T-helper 17 cell (primary cell): ENCODE measurements at places on chromosomes 1 and 21. TPM values are rescaled to one million over a fixed set of nuclear protein-coding genes. Genes with fewer than 3 reads are reported as not detected.

The DISP3 gene
- 0.70 TPM for total RNA-seq

The ATP6V1G3 gene
- total RNA-seq = not detected

The PAPPA2 gene
- total RNA-seq = 0.17 TPM

The GABRD gene
- not detected for total RNA-seq

The CA6 gene
- not detected for total RNA-seq

The SYDE2 gene
- 2.8 TPM for total RNA-seq

The TMPRSS15 gene
- total RNA-seq = not detected

The SYNC gene
- not detected for total RNA-seq

The RCSD1 gene
- total RNA-seq = 101 TPM

- no peak overlapping the region for H3K27ac ChIP-seq
- no peaks in the 10 kb centered on the region for H3K27me3 ChIP-seq
- no peak overlapping the region for H3K4me3 ChIP-seq
- DNase-seq = no peak
- H3K4me1 ChIP-seq = no peaks in the 10 kb centered on the region
Observed at GRCh38 chr21:44428281-44428960, 26.9 kb upstream of the LRRC3 start.

GRCh38 chr1:20558191-20558590, 5.8 kb downstream of the FAM43B start:
- no peaks in the 10 kb centered on the region for H3K36me3 ChIP-seq
- peaks cover 46% of the 10 kb centered on the region for H3K27me3 ChIP-seq
- DNase-seq = no peak
- no peak overlapping the region for H3K4me3 ChIP-seq
- H3K27ac ChIP-seq = no peak overlapping the region
- H3K4me1 ChIP-seq = peaks cover 3% of the 10 kb centered on the region

DNA sequence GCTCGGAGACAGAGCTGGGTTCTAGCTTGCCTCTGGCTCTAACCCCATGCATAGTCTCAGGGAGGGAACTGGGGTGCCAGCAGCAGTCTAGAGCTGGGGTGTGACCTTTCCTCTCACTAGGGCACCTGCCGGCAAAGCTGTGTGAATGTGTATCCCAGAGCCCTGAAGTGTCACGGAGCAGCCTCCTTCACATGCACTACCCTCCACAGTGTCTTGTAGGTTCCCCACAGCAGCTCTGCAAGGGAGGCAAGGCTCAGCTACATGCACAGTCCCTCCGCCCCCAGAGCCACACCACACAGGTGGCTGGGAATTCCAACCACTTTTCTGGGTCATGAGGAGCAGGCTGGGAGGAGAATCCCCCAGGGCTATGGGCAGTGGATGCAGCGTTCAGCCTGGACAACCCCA, 7.7 kb upstream of the HPCA start:
- H3K27ac ChIP-seq = no peak overlapping the region
- H3K4me3 ChIP-seq = no peak overlapping the region
- DNase-seq = no peak
- peaks cover 46% of the 10 kb centered on the region for H3K27me3 ChIP-seq
- H3K36me3 ChIP-seq = peaks cover 5% of the 10 kb centered on the region
- peaks cover 11% of the 10 kb centered on the region for H3K4me1 ChIP-seq

GRCh38 chr1:51044834-51045233, 57.2 kb upstream of the C1orf185 start:
- no peak for DNase-seq
- H3K36me3 ChIP-seq = peaks cover 4% of the 10 kb centered on the region
- peaks cover 22% of the 10 kb centered on the region for H3K27me3 ChIP-seq
- H3K4me1 ChIP-seq = no peaks in the 10 kb centered on the region
- H3K4me3 ChIP-seq = no peak overlapping the region
- H3K27ac ChIP-seq = no peak overlapping the region

GRCh38 chr1:40877698-40878097, 15.5 kb upstream of the CITED4 start:
- H3K27me3 ChIP-seq = peaks cover 4% of the 10 kb centered on the region
- H3K27ac ChIP-seq = no peak overlapping the region
- peaks cover 27% of the 10 kb centered on the region for H3K4me1 ChIP-seq
- no peak for DNase-seq
- H3K4me3 ChIP-seq = no peak overlapping the region

- no peaks in the 10 kb centered on the region for H3K27me3 ChIP-seq
- H3K4me1 ChIP-seq = peaks cover 2% of the 10 kb centered on the region
Observed at GRCh38 chr1:244381878-244382565, 69.7 kb downstream of the ADSS2 start.
